ENCODE measurements at places on chromosomes 3 and 15. TPM values are rescaled to one million over a fixed set of nuclear protein-coding genes. Genes with fewer than 3 reads are reported as not detected.
A peak's percentile ranks its signal among the peaks of the same experiment; 100 is the strongest.

GRCh38 chr3:12875857-12876836 is 34.8 kb upstream of the RPL32 start:
- no peak for DNase-seq

- no peak for DNase-seq
Observed at GRCh38 chr3:182912474-182912873, 67.9 kb downstream of the DCUN1D1 start.

- DNase-seq = no peak
Observed at GRCh38 chr3:16264174-16264707, 502 bp downstream of the DPH3 start.

- no peak for DNase-seq
Observed at GRCh38 chr15:79943820-79944219, 27.2 kb downstream of the BCL2A1 start.

GRCh38 chr3:93992207-93992606 is 12.3 kb downstream of the ARL13B start:
- DNase-seq = no peak

- no peak for DNase-seq
Observed at GRCh38 chr15:47371939-47372338, 345.4 kb upstream of the SEMA6D start.

GRCh38 chr3:37224879-37225278 is 50.5 kb upstream of the LRRFIP2 start:
- DNase-seq = no peak

DNA sequence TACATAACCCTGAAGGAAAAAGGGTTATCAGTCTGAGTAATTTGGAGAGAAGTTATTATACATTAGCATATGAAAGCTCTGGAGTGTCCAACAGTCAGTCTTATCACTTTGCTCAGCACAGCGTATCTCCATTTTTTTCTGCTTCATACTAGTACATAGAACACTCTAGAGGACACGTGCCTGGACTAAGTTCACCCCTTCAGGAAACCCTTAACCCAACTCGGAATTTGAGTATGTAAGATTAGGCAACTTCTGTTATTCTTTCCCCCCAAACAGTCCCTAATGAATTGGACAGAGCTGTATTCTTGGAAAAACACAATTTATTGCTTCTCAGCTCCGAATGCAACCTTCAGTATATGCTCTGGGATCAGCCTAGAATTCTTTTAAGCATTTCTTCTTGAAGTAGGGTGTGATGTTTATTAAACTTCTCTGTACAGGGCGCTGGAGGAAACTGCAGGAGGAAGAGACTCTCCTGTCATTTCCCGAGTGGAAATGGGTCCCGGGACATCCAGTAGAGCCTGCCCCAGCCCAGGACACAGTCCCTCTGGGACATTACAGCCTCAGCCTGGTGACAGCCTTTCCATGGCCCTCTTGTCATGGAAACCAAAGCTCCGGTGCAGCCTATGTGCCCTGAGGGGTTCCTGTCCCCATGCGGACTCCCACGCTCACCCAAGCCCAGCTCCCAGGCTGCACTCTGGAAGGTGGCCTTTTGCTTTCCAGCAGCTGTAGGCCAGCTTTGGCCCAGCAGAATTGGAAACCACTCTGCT is 37.3 kb upstream of the CMTM8 start:
- DNase-seq = no peak

DNA sequence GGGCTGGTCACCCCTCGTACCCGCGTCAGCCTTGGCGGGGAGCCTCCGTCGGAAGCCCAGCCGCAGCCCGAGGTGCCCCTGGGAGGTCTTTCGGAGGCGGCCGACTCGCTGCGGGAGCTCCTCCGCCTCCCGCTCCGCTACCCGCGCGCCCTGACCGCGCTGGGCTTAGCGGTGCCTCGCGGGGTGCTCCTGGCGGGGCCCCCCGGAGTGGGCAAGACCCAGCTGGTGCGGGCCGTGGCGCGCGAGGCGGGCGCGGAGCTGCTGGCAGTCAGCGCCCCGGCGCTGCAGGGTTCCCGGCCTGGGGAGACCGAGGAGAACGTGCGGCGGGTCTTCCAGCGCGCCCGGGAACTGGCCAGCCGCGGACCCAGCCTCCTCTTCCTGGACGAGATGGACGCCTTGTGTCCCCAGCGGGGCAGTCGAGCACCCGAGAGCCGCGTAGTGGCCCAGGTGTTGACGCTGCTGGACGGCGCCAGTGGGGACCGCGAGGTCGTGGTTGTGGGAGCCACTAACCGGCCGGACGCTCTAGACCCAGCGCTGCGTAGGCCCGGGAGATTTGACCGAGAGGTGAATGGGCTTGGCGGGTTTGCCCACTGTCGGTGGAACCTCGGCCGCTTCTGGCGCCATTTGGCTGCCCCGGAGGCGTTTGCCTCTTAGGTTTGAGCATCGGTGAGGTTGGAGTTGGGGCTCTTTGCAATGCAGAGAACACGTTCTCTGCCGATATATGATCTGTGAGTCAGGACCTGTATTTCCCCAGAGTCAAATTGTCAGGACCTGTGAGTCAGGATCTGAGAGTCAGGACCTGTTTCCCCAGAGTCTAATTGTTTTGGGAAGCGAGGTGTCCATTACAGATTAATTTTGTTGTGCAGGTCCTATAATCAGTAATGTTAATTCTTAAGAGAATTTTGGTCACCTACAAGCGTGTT is 24.9 kb upstream of the GATM start:
- peak; percentile 4 for DNase-seq

DNA sequence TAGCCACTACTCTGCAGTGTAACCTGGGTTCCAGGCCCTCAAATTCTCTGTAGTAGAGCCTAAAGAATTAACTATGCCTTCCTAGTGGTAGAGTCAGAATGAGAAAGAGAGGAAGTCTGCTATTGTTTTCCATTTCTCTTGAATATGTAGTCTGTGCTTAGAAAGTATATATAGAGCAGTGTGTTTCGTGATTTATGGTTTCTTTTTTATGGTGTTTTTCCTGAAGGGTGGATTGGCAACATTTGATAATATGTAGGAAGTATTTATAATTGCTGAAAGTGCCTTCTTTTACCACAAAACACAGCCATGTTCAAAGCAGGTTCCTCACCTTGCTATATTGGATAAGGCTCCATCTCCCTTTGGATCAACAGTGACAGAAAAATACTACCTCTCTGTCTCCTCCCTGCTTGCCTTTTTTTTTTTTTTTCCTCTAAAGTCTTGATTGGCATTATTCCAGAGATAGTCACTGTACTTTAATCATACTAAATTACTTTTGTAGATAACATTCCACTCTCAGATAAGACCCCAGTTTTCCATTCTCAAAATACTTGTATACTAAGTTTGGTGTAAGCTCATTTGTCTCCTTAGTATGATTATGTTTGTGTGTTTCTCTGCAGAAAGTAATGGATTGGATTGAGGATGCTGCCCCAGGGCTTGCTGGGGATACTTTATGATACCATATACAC is 47.8 kb downstream of the IQGAP1 start:
- no peak for DNase-seq

- no peak for DNase-seq
Observed at GRCh38 chr15:68113273-68113672, 59.2 kb downstream of the PIAS1 start.

- DNase-seq = no peak
Observed at GRCh38 chr15:101810456-101810855, 1.5 kb upstream of the OR4F15 start.

DNA sequence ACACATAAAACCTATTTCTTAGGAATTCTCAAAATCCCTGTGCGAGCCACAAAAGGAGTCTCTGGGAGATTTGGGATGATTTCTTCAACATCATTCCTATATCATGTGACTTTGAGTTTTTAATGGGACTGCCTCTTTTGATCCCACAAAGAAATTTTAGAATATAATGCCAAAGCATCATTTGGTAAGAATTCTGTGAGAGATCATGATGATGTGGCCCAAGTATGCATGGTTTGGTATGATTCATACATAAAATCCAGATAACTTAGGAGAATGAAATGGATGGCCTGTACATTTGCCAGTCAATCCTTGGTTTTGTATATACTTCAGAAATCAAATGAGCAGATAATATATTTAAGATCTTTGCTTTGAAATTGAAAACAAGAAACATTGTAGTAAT is 61.3 kb downstream of the UBE2E2 start:
- no peak for DNase-seq

DNA sequence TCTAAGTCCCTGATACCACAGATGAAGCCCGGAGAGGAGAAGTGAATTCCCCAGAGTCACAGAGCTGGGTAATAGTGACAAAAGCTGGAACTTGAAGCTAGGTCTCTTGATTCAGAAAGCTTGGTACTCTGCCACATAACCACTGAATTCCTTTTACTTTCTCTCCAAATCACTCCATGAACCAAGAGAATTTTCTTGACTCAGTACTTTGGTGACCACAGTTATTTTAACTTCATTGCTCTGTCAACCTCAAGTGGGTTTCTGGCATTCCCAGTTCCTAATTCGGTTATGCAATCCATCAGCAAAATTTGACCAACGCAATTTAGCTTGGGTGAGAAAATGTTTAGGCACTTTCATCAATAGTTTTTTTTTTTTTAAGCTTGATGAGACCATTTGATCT is 61.0 kb upstream of the PPARG start:
- no peak for DNase-seq

- no peak for DNase-seq
Observed at GRCh38 chr3:51276046-51276445, 109.0 kb upstream of the MANF start.

DNA sequence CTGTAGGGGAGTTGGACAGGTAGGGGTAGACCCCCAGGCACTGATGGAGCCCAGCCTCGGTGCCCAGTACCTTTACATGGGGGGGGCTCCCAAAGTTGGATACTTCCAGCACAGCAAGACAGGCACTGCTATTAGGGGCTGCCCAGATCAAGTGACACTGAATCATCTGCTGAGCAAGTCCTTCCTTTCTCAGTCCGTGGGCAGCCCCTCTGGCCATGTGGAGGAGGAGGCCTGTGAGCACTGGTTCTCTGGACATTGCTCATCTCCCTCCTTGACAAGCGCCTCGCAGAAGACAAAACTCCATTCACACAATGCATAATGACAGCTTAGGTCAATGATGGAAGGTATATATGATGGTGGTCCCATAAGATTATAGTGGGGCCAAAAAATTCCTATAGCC is 35.7 kb downstream of the EEFSEC start:
- DNase-seq = no peak

- no peak for DNase-seq
Observed at GRCh38 chr15:63283126-63283525, 5.7 kb downstream of the APH1B start.

GRCh38 chr15:48406911-48407310 is 75.7 kb downstream of the DUT start:
- DNase-seq = no peak

GRCh38 chr3:193827871-193828270 is 234.9 kb downstream of the OPA1 start:
- no peak for DNase-seq

- DNase-seq = peak; percentile 52
Observed at GRCh38 chr3:65619451-65619881, 419.3 kb downstream of the MAGI1 start.

DNA sequence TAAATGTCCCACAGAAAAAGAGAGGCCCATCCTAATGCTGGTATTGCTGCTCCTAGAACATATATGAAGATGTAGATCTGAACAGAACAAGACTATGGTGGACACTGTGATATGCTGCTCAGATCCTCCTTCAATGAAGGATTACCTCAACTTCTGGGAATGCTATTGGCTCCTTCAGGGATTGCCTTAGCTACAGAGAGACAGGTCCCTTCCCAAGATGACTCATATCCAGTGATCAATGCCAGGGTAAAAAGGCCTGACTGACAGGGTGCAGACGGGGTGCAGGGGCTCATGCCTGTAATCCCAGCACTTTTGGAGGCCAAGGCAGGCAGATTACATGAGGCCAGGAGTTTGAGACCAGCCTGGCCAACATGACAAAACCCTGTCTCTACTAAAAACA is 20.5 kb upstream of the STAG1 start:
- no peak for DNase-seq

- no peak for DNase-seq
Observed at GRCh38 chr3:71684757-71685386, 40.3 kb downstream of the EIF4E3 start.

GRCh38 chr3:128081846-128082245 is 29.6 kb downstream of the SEC61A1 start:
- DNase-seq = no peak

- no peak for DNase-seq
Observed at GRCh38 chr15:53837263-53837662, 77.8 kb upstream of the WDR72 start.

- DNase-seq = no peak
Observed at GRCh38 chr15:42800731-42801474, 64.0 kb upstream of the CDAN1 start.

DNA sequence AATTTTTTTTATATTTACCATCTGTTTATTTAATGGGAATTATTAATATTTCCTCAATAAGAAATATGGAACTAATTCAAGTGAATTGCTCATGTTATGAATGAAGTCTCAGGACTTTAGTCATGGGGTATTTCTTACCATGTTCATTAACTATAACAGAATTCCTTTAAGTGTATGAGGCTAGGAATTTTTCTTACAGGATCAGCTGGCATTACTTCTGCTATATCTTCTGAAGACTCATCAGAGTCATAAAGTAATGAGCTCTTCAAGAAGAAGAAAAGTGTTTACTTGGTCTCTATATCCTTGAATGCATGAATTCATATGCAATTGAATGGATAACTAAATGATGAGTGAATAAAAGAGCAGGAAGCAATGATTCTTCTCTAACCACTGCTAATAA is 486.8 kb upstream of the THBS1 start:
- DNase-seq = no peak

DNA sequence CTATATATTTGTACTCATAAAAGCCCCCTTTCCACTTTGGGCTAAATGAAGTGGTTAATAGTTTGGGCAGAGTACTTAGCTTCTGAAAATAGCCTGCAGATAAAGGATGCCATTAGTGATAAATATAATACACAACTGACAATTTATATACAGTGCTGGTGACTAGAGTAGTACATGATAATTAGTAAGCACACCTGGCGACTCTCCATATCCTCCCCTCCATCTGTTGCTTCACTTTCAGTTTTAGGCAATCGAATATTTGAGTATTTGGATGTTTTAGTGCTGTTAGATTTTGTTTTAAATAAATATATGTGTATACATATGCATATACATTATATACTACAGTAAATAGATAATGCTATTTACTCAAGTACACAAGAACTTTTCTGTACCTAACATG is 35.9 kb upstream of the CHMP2B start:
- DNase-seq = no peak

- no peak for DNase-seq
Observed at GRCh38 chr3:71461114-71461513, 122.4 kb downstream of the FOXP1 start.

The LRRIQ4 gene
- total RNA-seq = 0.28 TPM

The PIF1 gene
- 2.3 TPM for total RNA-seq

The SERPINI2 gene
- total RNA-seq = 5.7 TPM

The LRRC2 gene
- 1.4 TPM for total RNA-seq

The TGM5 gene
- 0.10 TPM for total RNA-seq

The PRR20G gene
- total RNA-seq = not detected

The NOX5 gene
- 0.20 TPM for total RNA-seq

The KNG1 gene
- total RNA-seq = not detected

The CCR9 gene
- total RNA-seq = 2.0 TPM

The ASB14 gene
- 0.50 TPM for total RNA-seq

The SMCO1 gene
- total RNA-seq = not detected

The SLC22A14 gene
- total RNA-seq = 0.28 TPM

Data from spinal cord (tissue), 10 donors.